Smooth muscle cell of bladder (primary cell): ENCODE measurements at places on chromosomes 5 and 9. TPM values are rescaled to one million over a fixed set of nuclear protein-coding genes. Genes with fewer than 3 reads are reported as not detected.

Gene NIM1K
- total RNA-seq, result 1.8 and 2.7 TPM in 2 replicates

Gene GALNT12
- total RNA-seq, result 60.0 and 76.2 TPM in 2 replicates

Gene PDCD1LG2
- 2.6 and 3.2 TPM in 2 replicates for total RNA-seq

Gene NKD2
- total RNA-seq, result 12.0 and 25.7 TPM in 2 replicates
